CD8-positive, alpha-beta memory T cell (primary cell): ENCODE measurements at places on chromosomes 1 and 21. TPM values are rescaled to one million over a fixed set of nuclear protein-coding genes. Genes with fewer than 3 reads are reported as not detected.
A peak's percentile ranks its signal among the peaks of the same experiment; 100 is the strongest.

DNA sequence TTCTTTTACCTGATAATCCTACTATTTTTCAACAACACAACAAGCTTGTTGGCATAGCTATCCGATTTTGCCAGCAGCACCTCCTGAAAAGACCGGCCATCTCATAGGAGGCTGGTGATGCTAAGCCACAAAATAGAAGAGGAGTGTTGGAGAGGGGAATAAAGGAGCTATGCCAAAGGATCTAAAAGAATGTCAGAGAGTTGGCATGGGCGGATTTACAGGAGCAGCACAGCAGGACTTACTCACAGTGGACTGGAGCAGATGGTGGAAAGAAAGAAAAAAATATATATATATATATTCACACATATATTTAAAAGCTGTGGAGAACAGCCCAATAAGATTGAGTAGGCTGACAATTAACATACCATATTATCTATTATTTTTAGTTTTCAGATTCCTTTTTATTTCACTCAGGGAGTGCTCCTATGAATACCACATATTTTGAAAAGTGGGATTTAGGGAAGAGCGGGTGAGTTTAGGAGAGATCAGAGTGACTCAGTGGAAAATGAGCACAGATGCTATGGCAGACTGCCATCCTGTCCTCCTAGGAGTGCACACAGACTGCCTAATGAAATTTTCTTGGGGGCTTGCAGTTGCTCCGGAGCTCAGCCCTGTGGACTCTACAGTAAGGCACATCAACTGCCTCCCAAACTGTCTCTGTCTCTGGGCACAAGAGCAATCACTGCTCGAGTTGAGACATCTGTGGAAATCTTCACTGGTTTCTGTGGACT, 394.4 kb upstream of the CHRM3 start:
- H3K36me3 ChIP-seq: no peaks in the 10 kb centered on the region
- no peak overlapping the region for H3K27ac ChIP-seq
- no peaks in the 10 kb centered on the region for H3K27me3 ChIP-seq
- H3K4me1 ChIP-seq: no peaks in the 10 kb centered on the region
- no peak for DNase-seq

GRCh38 chr1:15062479-15063099, 91.0 kb upstream of the TMEM51 start:
- no peak overlapping the region for H3K4me3 ChIP-seq
- H3K4me1 ChIP-seq: no peaks in the 10 kb centered on the region
- no peak overlapping the region for H3K27ac ChIP-seq
- no peaks in the 10 kb centered on the region for H3K36me3 ChIP-seq

C1QC gene
- 1.4 TPM for total RNA-seq

HES3 gene
- not detected for total RNA-seq

GRCh38 chr21:34707876-34708325, 39.1 kb downstream of the CLIC6 start:
- H3K4me3 ChIP-seq: peak overlapping the region; percentile 2
- no peak for DNase-seq
- no peaks in the 10 kb centered on the region for H3K27me3 ChIP-seq
- no peak overlapping the region for H3K27ac ChIP-seq

GRCh38 chr1:228437424-228437962, 20.8 kb upstream of the TRIM17 start:
- no peak overlapping the region for H3K27ac ChIP-seq
- H3K4me1 ChIP-seq: no peaks in the 10 kb centered on the region
- no peak for DNase-seq
- H3K4me3 ChIP-seq: no peak overlapping the region
